ENCODE measurements at places on chromosomes 5 and 9. TPM values are rescaled to one million over a fixed set of nuclear protein-coding genes. Genes with fewer than 3 reads are reported as not detected.
A peak's percentile ranks its signal among the peaks of the same experiment; 100 is the strongest.

- DNase-seq = no peak
These were observed 68.4 kb downstream of the ANXA1 start for GRCh38 chr9:73219985-73220626.

DNA sequence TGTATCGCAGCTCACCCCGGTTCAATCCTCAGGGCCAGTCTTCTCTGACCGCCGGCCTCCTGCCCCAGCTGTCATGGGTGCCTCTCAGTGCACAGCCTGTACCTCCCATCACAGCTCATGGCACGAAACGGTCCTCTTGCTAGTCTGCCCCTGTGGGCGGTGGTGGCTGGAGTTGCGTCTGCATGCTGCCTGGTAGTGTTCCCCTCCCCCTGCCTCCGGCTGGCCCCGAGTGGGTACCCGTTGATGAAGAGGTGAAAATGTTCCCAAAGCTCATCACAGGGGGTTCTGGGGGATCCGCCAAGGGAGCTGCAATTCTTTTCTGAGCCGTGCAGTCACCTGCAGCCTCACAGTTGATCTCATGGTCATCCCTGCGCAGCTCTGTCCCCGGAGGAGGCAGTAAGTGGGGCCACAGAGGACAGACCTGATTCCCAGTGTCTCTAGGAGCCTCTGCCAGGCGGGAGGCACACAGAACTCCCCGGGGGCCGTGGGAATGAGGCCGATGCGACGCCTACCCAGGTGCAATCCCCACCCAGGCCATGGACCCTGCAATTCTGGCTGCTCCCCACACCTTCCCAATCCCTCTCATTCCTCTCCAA, 34.7 kb upstream of the FIBCD1 start:
- DNase-seq = no peak

- no peak for DNase-seq
These were observed 221.3 kb downstream of the PIK3R1 start for GRCh38 chr5:68436686-68437520.

DNA sequence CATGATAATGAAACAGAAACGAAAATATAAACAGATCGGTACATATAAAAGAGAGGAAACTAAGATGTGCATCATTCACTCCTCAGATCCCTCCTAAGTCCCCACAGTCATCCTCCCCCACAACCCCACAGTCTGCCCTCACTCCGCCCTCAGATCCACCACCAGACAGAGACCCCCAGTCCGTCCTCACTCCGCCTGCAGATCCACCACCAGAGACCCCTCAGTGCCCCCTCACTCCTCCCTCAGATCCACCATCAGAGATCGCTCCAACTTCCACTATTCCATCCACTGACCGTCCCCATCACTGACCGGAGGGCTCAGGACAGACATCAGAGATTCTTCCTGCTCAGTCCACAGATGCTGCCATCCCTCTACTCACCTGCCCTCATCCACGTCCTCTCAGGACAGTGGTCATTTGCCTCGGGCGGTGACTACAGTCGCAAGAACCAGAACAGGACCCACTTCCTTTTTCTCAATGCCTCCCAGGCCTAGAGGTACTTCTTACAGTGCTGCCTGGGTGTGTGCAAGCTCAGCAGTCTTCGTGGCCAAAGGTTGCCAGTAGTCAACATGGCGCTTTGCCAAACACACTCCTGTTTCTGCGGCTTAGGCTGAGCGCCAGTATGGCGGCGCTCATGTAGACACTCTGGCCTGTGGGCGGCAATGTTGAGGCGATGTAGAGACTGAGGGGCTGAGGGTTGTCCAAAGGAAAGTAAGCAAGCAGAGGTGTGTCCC, 8.3 kb upstream of the SPATA31C1 start:
- no peak for DNase-seq

The PTRH1 gene
- total RNA-seq = 7.8 TPM

DNA sequence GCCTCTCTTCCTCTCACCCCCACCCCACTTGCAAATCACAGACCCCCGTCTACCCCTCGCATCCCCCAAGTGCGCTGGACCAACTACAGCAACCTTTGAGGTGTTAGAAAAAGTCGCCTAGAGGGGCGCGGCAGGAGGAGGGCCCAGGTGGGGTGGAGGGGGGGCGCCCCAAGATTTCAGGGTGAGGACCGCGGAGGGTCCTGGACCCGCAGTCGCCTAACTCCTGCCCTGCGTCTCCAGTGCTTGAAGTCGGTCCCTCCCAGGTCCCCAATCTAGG, 379 bp upstream of the EGFLAM start:
- no peak for DNase-seq

GRCh38 chr5:158560170-158560569, 539.5 kb downstream of the EBF1 start:
- DNase-seq = no peak

DNA sequence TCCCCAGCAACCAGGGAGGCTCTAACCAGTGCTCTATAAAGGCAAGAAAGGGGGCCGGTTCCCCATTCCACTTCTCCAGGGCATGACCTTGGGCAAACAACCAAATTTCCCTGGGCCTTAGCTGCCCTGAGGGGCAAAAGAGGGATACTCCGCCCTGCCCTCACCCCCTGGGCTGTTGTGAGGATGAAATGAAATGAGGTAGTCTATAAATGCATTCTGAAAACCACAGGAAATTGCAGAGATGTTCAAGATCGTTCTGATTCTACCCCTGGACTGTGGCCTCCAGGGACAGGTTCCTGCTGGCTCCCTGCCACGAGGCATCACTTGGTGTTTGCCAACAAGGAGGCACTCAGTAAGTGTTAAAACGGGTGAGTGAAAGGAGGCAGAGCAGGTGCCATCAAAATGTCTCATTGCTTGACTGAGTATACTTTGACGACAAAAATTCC, 5.7 kb downstream of the RAPGEF1 start:
- DNase-seq = peak; percentile 34

GRCh38 chr5:149036168-149036567, 26.7 kb downstream of the SH3TC2 start:
- DNase-seq = no peak

- DNase-seq = no peak
These were observed 15.0 kb upstream of the NEURL1B start for GRCh38 chr5:172626031-172626581.

The GPRIN1 gene
- total RNA-seq = 0.54 TPM

The PDZD2 gene
- 2.7 TPM for total RNA-seq

The MARVELD2 gene
- total RNA-seq = 0.84 TPM

GRCh38 chr9:121640076-121640475, 11.4 kb upstream of the DAB2IP start:
- no peak for DNase-seq

The MGAT1 gene
- total RNA-seq = 200 TPM

GRCh38 chr5:112691758-112692157, 45.9 kb upstream of the APC start:
- no peak for DNase-seq

- no peak for DNase-seq
These were observed 899 bp upstream of the MED10 start for GRCh38 chr5:6379246-6379645.

DNA sequence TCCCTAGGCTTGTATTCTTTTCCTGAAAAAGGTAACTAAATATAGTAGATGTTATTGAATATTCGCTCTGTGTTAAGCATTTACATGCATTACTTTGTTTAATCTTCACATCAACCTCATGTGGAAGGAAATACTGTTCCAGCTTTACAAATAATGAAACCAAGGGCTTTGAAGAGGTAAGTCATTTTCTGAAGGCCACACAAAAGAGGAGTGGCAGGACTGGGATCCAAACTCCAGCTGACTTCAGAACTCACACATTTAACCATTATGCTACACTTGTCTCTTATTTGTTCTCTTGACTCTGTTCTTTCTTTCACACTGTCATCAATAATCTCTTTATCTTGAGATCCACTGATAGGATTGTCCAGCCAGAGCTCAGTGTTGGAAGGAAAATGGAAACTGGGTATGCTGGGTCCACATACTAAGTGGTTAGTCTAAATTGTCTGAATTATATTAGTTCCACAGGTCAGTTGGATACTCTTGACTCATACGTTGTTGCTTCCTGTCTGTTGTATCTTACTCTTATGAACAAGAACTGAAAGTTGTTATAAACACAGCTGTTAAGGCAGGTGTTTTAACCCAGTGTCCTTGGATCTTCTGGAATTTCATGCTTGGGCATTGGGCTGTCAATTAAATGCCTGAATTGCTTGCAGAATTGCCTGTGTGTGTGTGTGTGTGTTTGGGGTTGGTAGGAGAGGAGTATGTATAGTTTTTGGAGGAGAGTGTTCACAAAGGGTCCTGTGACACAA, 65.6 kb downstream of the TLE4 start:
- DNase-seq = no peak

The STKLD1 gene
- total RNA-seq = 1.4 TPM

The IFNK gene
- not detected for total RNA-seq

GRCh38 chr9:78030553-78031443, 813 bp downstream of the GNAQ start:
- peak; percentile 66 for DNase-seq

The LAMC3 gene
- 3.5 TPM for total RNA-seq

- no peak for DNase-seq
These were observed 1.6 kb downstream of the FBXW11 start for GRCh38 chr5:172004824-172005237.

The ZNF462 gene
- 0.57 TPM for total RNA-seq

GRCh38 chr9:89044881-89045280, 53.6 kb downstream of the S1PR3 start:
- no peak for DNase-seq

GRCh38 chr9:112550531-112550930, 63.9 kb downstream of the KIAA1958 start:
- DNase-seq = no peak
